A549 treated with AZD2906 at 1 μM for 4 hours (cell line): ENCODE measurements at places on chromosomes 13 and 19. TPM values are rescaled to one million over a fixed set of nuclear protein-coding genes. Genes with fewer than 3 reads are reported as not detected.

The MAP4K1 gene
- 0.40 to 0.85 TPM (median 0.72 TPM) in 5 replicates for total RNA-seq

The KLHL1 gene
- not detected in 5 replicates for total RNA-seq

The WDR62 gene
- 21.3 to 28.1 TPM (median 25.4 TPM) in 5 replicates for total RNA-seq

The SOX21 gene
- total RNA-seq: 0.30 to 0.47 TPM (median 0.35 TPM) in 5 replicates

The FGF22 gene
- 0.46 to 0.82 TPM (median 0.66 TPM) in 5 replicates for total RNA-seq

The LILRA1 gene
- total RNA-seq: not detected in 5 replicates

The PEG3 gene
- not detected in 5 replicates for total RNA-seq

The MAP1S gene
- 27.6 to 35.0 TPM (median 33.4 TPM) in 5 replicates for total RNA-seq

The TMEM190 gene
- 0.93 to 2.2 TPM (median 1.3 TPM) in 5 replicates for total RNA-seq

The PRKCG gene
- 4.0 to 6.3 TPM (median 5.3 TPM) in 5 replicates for total RNA-seq

The MTUS2 gene
- 0.01 to 0.06 TPM in 2 of 5 replicates, not detected in the others for total RNA-seq

The SOX1 gene
- not detected in 5 replicates for total RNA-seq

The IRS2 gene
- total RNA-seq: 47.4 to 65.5 TPM (median 59.8 TPM) in 5 replicates

The TMEM150B gene
- not detected in 5 replicates for total RNA-seq

The OVOL3 gene
- 0.19 to 0.32 TPM (median 0.29 TPM) in 4 of 5 replicates, not detected in the other for total RNA-seq

The MATK gene
- 0.73 to 1.8 TPM (median 1.3 TPM) in 5 replicates for total RNA-seq

The USHBP1 gene
- not detected in 5 replicates for total RNA-seq

The TLE2 gene
- 2.5 to 3.8 TPM (median 3.0 TPM) in 5 replicates for total RNA-seq

The GET3 gene
- 76.4 to 107 TPM (median 98.1 TPM) in 5 replicates for total RNA-seq
